ENCODE measurements at places on chromosomes 1 and 21.

DNA sequence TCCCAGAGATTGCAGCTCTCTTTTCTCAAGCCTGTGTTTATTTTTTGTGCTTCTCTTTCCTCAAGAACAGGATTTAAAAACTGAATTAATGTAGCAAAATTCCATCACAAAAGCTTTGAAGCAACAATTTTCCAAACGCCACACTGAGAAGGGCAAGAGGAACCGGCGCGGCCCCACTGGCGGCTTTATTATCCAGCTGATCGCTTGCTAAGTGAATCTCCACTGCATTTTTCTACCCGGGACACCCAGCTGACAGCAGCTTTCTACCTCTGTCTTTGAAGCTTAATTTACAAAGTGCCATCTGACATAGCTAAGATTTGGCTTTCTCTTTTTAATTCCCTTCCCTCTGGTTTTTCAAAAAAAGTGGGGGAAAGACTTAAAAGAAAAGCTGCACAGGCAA, 369.3 kb upstream of the C1orf174 start:
- no peak for DNase-seq

GRCh38 chr1:235651170-235651806, 1.7 kb upstream of the GNG4 start:
- no peak for DNase-seq

DNA sequence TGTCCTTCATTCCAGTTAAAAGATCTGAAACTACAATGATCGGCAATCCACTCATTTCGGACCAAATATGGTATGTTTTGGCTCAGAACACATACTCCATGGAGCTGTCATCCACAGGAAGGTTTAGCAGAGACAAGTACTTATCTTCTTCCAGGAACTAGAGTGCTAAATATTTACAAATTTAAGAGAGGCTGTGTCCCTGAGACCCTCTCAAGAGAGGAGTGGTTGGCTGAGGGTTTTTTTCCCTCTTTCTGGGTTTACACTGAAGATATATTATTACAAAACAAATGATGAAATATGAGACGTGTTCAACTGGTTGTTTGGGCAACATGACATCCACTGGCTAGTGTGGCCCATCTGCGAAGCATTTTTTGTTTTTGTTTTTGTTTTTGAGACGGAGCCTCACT, 25.9 kb upstream of the NID1 start:
- no peak for DNase-seq

DNA sequence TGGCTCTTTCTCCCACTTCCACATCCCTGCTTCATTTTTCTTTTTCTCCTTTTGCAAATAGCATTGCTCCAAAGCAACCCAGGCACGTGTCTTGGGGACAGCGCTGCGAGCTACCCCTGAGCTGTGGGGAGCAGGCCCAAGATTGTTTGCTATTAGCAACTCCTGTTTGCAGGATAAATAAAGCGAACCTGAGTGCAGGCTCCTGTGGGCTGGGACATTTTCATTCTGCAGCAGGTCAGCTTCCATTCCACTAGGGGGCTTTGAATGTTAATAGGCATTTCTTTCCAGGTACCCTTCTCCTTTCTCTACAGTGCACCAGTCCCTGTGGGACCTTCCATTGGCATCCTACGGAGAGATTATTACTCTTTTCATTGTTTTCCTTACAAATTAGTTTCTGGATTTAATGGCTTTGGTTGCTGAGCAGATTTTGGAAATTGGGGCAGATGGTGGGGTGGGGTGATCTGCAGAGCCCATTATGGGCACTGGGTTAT, 54.0 kb downstream of the OLFML3 start:
- no peak for DNase-seq

DNA sequence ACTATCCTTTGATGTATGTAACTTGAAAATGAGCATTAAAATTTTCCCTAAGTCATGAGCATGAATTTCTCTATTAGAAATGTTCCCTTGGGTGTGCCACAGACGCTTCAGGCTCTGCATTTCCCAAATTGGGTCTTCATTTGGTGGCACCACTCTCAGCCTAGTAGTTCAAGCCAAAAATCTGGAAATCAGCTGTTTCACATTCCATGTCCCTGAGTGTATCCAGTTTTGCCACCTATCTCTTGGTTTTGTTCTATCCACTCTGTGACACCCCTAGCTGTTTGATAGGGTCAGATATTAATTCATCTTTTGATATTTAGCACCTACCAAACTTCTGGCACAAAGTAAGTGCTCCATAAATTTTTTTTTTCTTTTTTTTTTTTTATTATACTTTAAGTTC, 89.5 kb upstream of the DPH5 start:
- no peak for DNase-seq

GRCh38 chr1:243236604-243237252, 18.4 kb downstream of the CEP170 start:
- no peak for DNase-seq

GRCh38 chr1:26848941-26849774, 13.8 kb upstream of the SFN start:
- DNase-seq: no peak

DNA sequence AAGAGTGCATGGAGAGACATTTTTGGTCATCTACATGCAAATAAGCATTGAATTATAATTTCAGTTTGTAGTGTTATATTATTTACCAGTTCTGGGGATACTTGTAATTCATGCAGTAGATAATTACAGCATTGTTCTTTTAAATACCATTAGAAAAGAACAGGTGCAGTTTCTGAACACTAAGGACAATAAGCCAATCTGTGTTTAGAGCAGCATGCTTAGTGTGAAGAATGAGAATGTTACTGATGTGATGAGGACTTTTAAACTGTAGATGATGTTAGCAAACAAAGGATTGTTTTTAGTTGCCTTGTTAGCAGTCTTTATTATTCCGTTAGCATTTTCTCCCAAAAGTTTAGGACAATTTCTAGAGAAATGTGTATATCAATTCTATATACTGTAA, 348.3 kb downstream of the BRINP3 start:
- DNase-seq: no peak

GRCh38 chr1:230016159-230016558, 50.9 kb upstream of the GALNT2 start:
- no peak for DNase-seq

DNA sequence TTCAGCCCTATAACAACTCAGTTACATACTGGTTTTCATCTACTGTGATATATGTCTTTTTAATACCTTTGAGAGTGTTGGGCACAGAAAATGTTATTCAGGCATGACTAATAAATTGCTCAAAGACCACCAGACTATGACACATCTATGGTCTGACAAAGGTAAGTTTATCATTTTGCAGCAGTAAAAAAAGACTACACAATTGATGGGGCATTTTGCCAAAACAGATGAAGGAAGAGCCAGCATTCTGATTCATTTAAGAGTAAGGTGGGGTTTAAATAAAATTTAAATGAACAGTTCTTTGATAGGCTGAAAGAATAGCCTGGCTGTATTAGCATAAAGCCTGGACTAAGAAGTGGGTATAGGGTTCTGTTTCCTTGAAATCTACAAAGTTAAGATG, 8.8 kb upstream of the RNPC3 start:
- no peak for DNase-seq
